ENCODE measurements at places on chromosomes 12 and 14. TPM values are rescaled to one million over a fixed set of nuclear protein-coding genes. Genes with fewer than 3 reads are reported as not detected.

Gene CLEC6A
- total RNA-seq, result not detected

Gene PTCSC3
- not detected for total RNA-seq

Gene SLC25A47
- 0.37 TPM for total RNA-seq

Gene TMEM119
- total RNA-seq, result not detected

DNA sequence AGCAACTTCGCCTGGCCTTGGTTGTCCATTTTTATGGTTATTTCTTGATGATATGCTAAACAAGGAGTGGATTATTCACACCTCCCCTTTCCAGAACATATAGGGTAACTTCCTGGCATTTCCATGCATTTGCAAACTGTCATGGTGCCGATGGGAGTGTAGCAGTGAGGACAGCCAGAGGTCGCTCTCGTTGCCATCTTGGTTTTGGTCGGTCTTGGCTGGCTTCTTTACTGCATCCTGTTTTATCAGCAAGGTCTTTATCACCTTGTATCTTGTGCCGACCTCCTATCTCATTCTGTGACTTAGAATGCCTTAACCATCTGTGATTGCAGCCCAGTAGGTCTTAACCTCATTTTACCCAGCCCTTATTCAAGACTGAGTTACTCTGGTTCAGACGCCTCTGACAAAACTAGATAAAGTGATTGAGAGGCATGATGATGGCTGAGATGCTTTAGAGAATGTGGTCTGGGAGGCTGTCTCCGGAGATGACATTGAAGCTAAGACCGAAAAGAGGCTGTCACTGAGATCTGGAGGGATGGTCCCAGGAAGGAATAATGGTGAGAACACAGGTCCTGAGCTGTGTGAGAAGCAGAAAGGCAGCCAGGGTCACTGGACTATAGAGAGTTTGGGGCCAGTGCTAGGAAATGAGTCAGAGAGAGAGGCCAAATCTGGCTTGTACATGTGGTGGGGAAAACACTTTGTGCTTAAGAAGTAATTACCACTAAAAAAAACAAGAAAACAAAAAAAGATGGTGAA is 2.9 kb downstream of the GLT1D1 start:
- no peak for DNase-seq

DNA sequence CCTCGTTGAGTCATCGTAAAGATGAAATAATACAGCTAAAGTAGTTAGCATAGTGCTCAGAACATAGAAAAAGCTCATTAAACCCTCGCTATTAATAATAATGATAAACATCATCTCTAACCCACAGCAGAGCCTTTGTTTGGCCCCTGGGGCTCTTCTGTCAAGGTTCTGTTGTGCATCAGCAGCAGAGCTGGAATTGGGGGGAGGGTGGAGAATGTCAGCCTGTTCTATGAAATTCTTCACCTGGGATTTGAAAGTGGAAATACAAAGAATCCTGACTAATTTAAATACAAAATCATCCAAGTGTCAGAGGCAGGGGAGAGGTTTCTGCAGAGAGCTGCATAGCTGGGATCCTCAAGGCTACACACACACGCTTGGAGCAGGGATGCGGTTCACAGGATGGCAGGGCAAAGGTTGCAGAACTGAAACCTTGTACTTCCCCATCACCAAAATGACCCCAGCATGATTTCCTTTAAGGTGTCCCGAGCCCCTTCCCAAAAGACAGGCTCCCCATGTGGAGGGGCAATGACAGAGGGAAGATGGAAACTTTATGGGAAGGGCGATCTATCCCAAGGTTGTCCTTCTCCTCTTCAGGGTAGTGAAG is 71.8 kb downstream of the DAD1 start:
- no peak for DNase-seq

GRCh38 chr14:100305324-100306100 is 732 bp downstream of the SLC25A29 start:
- DNase-seq, result no peak

- DNase-seq, result no peak
Observed at GRCh38 chr14:60510951-60511599, 2.1 kb downstream of the SIX6 start.

GRCh38 chr12:617304-617915 is 45.8 kb downstream of the NINJ2 start:
- no peak for DNase-seq

- no peak for DNase-seq
Observed at GRCh38 chr14:65296402-65296801, 116.1 kb upstream of the FUT8 start.

DNA sequence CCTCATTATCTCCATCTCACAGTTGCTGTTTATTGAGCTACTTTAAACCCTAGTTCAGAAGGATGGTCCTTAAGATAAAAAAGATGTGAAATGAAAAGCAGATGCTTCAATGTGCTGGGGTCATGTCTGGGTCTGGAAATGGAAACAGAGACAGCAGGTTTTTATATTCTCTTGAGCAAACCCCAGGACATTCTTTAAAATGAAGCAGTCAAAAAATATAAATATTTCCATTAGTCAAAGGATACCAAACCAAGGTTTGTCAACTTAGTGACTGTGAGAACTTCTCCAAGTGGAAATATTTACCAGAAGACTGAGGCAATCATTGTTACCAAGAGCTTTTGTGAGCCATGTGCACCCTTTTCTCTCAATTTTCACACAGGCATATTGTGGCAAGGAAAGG is 102.5 kb upstream of the DIO2 start:
- DNase-seq, result no peak

DNA sequence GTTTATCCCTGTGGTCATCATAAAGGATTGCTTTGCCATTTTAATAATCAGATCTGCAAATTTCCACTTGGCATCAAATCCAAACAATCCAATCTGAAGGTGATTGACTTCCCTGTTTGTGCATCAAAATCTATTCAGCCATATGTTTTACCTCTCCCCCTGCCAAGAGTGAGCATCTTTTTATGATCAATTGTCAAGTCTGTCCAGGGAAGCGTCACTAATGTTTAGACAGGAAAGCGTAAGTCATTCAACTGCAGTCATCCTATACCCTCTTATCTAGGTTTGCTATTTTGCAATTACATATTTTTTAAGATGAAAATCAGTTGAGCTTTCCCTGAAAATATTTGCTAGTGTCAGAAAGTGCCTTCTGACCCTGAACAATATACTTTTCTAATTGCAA is 1224.1 kb upstream of the SEL1L start:
- DNase-seq, result no peak

GRCh38 chr12:45977620-45978019 is 12.8 kb downstream of the SCAF11 start:
- DNase-seq, result no peak

DNA sequence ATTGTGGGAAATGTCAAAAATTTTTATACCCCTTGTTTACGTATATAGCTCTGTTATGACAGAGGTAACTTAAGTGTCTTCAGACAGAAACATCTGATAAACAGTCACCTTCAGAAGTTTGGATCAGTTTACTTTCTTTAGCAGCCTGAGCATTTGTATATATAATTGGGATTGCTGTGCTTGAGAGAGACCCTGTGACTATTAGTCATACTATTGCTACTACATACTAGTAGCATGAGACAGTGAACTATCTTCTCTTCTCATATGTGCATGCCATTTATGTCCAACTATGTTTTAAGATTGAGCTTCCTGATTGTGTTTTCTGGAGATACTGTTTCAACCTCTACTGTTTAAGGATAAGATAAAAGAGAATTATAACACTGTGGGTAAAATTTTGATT is 101.5 kb downstream of the PDE6H start:
- DNase-seq, result no peak

- no peak for DNase-seq
Observed at GRCh38 chr12:114269153-114269552, 136.8 kb downstream of the TBX5 start.

All from HT-29 (cell line).